Activated CD4-positive, alpha-beta T cell treated with anti-CD3 and anti-CD28 coated beads for 1 hour (primary cell): ENCODE measurements at places on chromosomes 7 and 10.

GRCh38 chr7:138755331-138755747, 42.5 kb upstream of the TMEM213 start:
- no peak for DNase-seq

DNA sequence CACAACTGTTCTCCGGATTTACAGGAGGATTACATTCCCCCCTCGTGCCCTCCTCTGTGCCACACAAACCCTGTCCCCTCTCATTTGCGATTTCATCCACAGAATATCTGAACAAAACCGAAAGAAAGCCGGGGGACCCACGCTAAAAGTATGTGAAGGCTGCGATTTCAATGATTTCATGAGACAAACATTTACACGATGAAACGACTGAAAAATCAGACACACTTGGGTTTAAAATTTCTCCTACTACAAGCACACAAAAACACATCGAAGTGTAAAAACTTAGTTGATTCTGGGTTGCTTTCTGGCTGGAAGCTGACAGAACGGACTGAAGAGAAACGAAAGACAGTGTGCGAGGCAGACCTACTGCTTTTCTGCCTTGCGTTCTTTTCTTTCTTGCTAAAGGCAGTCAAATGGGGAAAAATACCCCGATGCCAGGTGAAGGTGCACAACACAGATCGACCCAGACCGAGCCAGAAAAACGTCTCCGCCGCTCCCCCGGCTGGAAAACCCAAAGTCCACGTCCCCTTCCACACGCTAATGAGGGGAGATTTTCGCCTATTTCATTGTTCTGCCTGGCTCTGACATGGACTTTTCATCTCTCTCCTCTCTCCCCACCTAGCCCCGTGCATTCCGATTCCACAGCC, 1.2 kb downstream of the HIPK2 start:
- DNase-seq, result no peak

GRCh38 chr10:8389630-8390029, 335.1 kb downstream of the GATA3 start:
- no peak for DNase-seq

DNA sequence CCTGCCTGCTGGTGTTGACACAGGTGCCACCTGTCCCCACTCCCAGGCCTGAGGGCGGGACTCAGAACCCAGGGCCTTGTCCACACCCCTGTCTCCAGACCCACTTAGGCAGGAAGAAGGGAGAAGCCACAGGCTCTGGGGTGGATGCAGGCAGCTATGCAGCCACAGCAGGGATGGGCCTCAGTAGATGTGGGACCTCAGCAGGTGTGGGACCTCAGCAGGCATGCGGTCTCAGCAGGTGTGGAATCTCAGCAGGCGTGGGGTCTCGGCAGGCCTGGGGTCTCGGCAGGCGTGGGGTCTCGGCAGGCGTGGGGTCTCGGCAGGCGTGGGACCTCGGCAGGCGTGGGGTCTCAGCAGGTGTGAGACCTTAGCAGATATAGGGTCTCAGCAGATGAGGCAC, 118.0 kb upstream of the PITRM1 start:
- DNase-seq, result no peak
